ENCODE measurements at places on chromosomes 5 and 9. TPM values are rescaled to one million over a fixed set of nuclear protein-coding genes. Genes with fewer than 3 reads are reported as not detected.
A peak's percentile ranks its signal among the peaks of the same experiment; 100 is the strongest.

The PCDHA9 gene
- total RNA-seq, result not detected

The PFN3 gene
- not detected for total RNA-seq

The CCNO gene
- not detected for total RNA-seq

- H3K27me3 ChIP-seq, result peaks cover 28% of the 10 kb centered on the region
- DNase-seq, result no peak
- no peak overlapping the region for H3K27ac ChIP-seq
- H3K36me3 ChIP-seq, result no peaks in the 10 kb centered on the region
- H3K4me1 ChIP-seq, result no peaks in the 10 kb centered on the region
- H3K4me3 ChIP-seq, result no peak overlapping the region
These were observed 175.2 kb upstream of the RAI14 start for GRCh38 chr5:34480810-34481528.

The DBH gene
- not detected for total RNA-seq

- no peaks in the 10 kb centered on the region for H3K4me1 ChIP-seq
- no peak overlapping the region for H3K4me3 ChIP-seq
- peaks cover 4% of the 10 kb centered on the region for H3K27me3 ChIP-seq
- no peak for DNase-seq
- H3K36me3 ChIP-seq, result no peaks in the 10 kb centered on the region
- no peak overlapping the region for H3K27ac ChIP-seq
These were observed 59.6 kb downstream of the GALNT12 start for GRCh38 chr9:98867103-98867428.

DNA sequence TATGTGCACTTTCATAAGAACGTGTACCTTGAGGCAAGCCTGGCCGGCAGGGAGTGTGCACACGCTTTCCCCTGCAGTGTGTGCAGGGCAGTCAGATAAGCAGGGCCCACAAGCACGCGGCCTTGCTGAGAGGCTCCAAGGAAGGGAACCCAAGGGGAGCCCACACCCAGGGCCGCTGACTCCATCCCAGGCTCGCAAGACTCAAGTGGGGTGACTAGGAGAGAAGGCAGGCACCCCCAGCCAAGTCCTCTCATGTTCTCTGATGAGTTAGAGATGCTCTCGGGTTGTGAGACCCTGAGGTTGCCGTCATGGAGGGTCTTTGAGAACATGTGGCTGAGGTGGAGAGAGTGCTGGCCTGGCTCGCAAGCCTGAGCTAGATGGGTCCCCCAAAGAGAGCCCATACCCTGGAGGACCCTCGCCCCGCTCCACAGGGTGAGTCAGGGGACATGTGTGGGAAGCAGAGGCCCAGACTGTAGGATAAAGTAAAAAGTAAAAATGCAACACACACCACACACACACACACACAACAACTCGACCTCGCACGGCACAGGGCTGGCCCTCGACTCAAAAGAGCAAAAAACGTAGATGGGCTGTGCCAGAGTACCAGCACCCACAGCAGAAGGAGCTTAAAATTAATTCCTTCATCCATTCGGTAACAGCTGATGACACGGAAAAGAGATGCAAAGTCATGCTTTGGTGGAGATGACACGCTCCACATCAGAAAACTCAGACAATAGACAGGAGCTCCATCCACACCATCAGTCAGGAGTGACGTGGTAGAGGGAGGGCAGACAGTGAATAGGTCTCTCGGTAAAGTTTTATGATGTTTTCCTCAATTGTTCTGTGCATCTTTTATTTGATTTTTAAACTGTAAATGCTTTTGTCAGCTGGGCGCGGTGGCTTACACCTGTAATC lies 54.8 kb upstream of the NKD2 start:
- H3K36me3 ChIP-seq, result peaks cover 7% of the 10 kb centered on the region
- no peak overlapping the region for H3K4me3 ChIP-seq

DNA sequence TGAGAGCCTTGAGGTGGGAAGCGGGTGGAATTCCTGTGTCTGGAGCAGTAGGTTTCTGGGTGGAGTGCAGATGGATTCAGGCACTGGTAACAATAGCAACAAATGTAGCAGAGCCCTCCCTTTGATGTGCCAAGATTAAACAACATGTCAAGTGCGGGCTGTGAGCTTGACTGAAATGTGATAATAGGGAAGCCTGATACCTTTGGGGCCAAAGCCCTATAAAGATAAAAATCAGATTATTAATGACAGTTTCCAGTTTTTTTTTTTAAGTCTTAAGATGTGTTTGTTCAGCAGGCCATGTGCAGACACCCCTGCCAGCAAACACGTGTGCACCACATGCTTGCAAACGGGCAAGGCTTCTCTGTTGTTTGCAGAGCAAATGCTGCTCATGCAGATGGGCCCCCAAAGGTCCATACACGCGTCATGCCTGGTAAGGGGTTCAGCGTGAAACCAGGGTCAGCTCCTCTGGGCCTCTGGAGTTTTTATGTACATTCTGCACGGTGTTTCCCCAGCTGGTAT lies 193.2 kb downstream of the GADD45G start:
- no peaks in the 10 kb centered on the region for H3K36me3 ChIP-seq
- no peak for DNase-seq
- H3K27ac ChIP-seq, result no peak overlapping the region
- no peaks in the 10 kb centered on the region for H3K4me1 ChIP-seq
- H3K27me3 ChIP-seq, result no peaks in the 10 kb centered on the region
- no peak overlapping the region for H3K4me3 ChIP-seq

GRCh38 chr5:160441311-160441781 lies 19.7 kb downstream of the PTTG1 start:
- H3K27ac ChIP-seq, result peak overlapping the region; percentile 18
- no peaks in the 10 kb centered on the region for H3K27me3 ChIP-seq
- H3K4me3 ChIP-seq, result no peak overlapping the region
- H3K36me3 ChIP-seq, result no peaks in the 10 kb centered on the region
- DNase-seq, result no peak
- peaks cover 13% of the 10 kb centered on the region for H3K4me1 ChIP-seq

The CEL gene
- total RNA-seq, result 1.3 TPM

The CDX1 gene
- total RNA-seq, result not detected

The MYMK gene
- total RNA-seq, result not detected

DNA sequence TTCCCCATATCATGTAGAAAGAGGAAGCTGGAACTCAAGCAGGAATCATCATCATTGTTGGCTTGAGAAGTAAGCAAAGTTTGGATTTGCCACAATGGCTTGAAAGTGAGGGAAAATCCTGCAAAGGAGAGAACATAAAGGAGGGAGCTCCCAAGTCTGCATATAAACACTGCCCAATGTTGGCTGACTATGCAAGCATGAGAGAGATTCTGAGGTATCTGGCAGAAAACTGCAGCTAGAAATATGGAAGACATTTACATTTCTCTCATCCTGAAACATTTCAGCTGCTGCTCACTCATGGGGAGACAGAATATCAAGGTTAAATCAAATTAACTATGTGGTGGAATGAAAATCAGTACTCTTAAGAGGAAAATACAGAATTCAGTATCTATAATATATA lies 415.6 kb upstream of the TNC start:
- no peaks in the 10 kb centered on the region for H3K36me3 ChIP-seq
- no peaks in the 10 kb centered on the region for H3K4me1 ChIP-seq
- H3K4me3 ChIP-seq, result no peak overlapping the region
- H3K27me3 ChIP-seq, result peaks cover 20% of the 10 kb centered on the region
- H3K27ac ChIP-seq, result no peak overlapping the region

The PDZD2 gene
- total RNA-seq, result 1.2 TPM

DNA sequence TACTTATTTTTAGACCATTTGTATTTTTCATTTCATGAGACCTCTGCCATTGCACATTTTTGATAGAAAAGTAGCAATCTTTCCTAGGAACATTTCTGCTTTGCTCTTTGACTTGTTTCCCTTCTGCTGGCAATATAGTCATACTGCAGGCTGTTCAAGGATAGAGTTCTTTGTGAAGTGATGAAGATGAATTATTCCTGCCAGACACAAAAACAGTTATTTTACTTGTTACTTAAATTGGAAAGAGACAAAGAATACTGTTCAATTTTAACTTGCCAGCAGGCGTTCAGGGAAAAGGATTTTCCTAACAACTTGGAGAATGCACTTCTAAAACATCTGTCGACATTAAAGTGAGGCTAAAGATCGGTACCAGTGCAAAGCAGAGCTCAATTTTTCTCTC lies 251.7 kb upstream of the ACTBL2 start:
- no peak overlapping the region for H3K27ac ChIP-seq
- no peaks in the 10 kb centered on the region for H3K36me3 ChIP-seq
- no peak overlapping the region for H3K4me3 ChIP-seq
- no peaks in the 10 kb centered on the region for H3K4me1 ChIP-seq
- no peak for DNase-seq
- H3K27me3 ChIP-seq, result peaks cover 8% of the 10 kb centered on the region

The TXN gene
- 29.8 TPM for total RNA-seq

GRCh38 chr5:78566747-78567425 lies 81.7 kb downstream of the LHFPL2 start:
- DNase-seq, result no peak
- no peak overlapping the region for H3K4me3 ChIP-seq
- no peaks in the 10 kb centered on the region for H3K36me3 ChIP-seq

The PCDHA3 gene
- not detected for total RNA-seq

- H3K4me3 ChIP-seq, result no peak overlapping the region
- DNase-seq, result no peak
- no peaks in the 10 kb centered on the region for H3K27me3 ChIP-seq
- no peaks in the 10 kb centered on the region for H3K4me1 ChIP-seq
- H3K36me3 ChIP-seq, result no peaks in the 10 kb centered on the region
These were observed 73.1 kb downstream of the PDE6A start for GRCh38 chr5:149871471-149871870.

- H3K36me3 ChIP-seq, result peaks cover 5% of the 10 kb centered on the region
These were observed 23.6 kb downstream of the TICAM2 start for GRCh38 chr5:115578657-115579056.

The IFNK gene
- total RNA-seq, result not detected

DNA sequence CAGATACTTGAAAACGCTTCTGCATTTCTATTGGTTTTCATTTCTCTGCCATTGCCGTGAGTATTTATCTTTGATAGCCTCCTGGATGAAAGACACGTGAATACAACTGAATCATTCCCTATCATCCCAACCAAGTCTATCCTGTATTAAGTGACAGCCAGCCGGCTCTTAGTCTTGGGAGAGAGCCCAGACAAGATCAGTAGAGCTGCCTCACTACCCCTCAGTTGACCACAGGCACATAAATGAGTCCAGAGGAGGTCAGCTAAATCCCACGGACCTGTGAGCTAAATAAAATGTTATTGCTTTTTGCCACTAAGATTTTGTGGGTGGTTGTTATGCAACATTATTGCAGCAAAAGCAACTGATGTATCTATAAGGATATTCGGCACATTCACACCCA lies 639.0 kb upstream of the ACO1 start:
- H3K27me3 ChIP-seq, result no peaks in the 10 kb centered on the region
- no peaks in the 10 kb centered on the region for H3K4me1 ChIP-seq
- H3K27ac ChIP-seq, result no peak overlapping the region
- H3K4me3 ChIP-seq, result no peak overlapping the region

DNA sequence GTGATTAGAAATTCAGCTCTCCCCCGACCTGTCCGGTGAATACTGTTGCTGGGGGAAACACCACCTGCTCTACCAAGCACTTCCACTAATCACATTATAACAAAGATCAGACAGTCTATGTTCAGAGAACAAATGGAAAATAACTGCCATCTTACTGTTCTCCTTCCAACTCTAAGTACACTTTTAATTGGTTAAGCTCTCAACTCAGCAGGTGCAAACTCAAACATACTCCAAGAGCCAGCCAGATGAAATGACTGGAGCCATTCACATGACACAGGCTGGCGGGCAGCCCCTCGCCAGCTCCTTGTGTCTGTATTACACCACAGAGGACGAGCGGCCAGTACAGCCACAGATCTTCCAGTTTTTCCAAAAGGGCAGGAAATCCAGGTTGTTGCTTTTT lies 16.1 kb downstream of the LIFR start:
- no peaks in the 10 kb centered on the region for H3K4me1 ChIP-seq
- H3K27ac ChIP-seq, result no peak overlapping the region
- no peak for DNase-seq
- no peak overlapping the region for H3K4me3 ChIP-seq

- DNase-seq, result no peak
- peaks cover 5% of the 10 kb centered on the region for H3K27me3 ChIP-seq
- no peak overlapping the region for H3K4me3 ChIP-seq
- H3K4me1 ChIP-seq, result no peaks in the 10 kb centered on the region
- H3K36me3 ChIP-seq, result no peaks in the 10 kb centered on the region
These were observed 195.0 kb downstream of the MSX2 start for GRCh38 chr5:174919351-174919750.

The ENTPD2 gene
- not detected for total RNA-seq

The GGTA1 gene
- total RNA-seq, result not detected

DNA sequence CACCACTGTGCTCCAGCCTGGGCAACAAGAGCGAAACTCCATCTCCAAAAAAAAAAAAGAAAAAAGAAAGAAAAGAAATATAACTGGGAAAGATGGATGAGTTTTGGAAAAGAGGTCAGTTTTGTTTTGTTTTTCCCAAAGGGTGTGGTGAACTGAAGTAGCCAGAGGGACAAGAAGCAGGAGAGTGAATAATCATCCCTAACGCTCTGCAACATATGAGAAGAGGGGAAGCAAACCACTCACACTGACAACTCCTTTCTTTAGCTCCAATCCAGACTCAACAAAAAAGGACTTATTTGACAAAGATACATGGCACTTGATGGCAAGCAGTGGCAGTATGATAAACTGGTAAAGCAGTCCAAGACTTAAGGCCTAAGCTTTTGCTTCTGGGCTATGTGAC lies 176.1 kb upstream of the HMHB1 start:
- H3K27me3 ChIP-seq, result no peaks in the 10 kb centered on the region
- no peaks in the 10 kb centered on the region for H3K4me1 ChIP-seq
- no peaks in the 10 kb centered on the region for H3K36me3 ChIP-seq

- peaks cover 32% of the 10 kb centered on the region for H3K4me1 ChIP-seq
- no peak overlapping the region for H3K4me3 ChIP-seq
- peak overlapping the region; percentile 66 for H3K27ac ChIP-seq
- peaks cover 20% of the 10 kb centered on the region for H3K36me3 ChIP-seq
- no peak for DNase-seq
- H3K27me3 ChIP-seq, result no peaks in the 10 kb centered on the region
These were observed 52.9 kb downstream of the COMMD10 start for GRCh38 chr5:116137544-116138378.

- H3K27ac ChIP-seq, result no peak overlapping the region
- no peak for DNase-seq
- peaks cover 11% of the 10 kb centered on the region for H3K36me3 ChIP-seq
- H3K4me3 ChIP-seq, result no peak overlapping the region
- H3K4me1 ChIP-seq, result peaks cover 13% of the 10 kb centered on the region
These were observed 79.8 kb downstream of the HSD17B3 start for GRCh38 chr9:96222132-96222531.

- no peak for DNase-seq
- no peak overlapping the region for H3K27ac ChIP-seq
- H3K36me3 ChIP-seq, result peaks cover 32% of the 10 kb centered on the region
- H3K4me3 ChIP-seq, result no peak overlapping the region
- H3K27me3 ChIP-seq, result no peaks in the 10 kb centered on the region
These were observed 103.6 kb upstream of the SAP30L start for GRCh38 chr5:154342211-154342610.

DNA sequence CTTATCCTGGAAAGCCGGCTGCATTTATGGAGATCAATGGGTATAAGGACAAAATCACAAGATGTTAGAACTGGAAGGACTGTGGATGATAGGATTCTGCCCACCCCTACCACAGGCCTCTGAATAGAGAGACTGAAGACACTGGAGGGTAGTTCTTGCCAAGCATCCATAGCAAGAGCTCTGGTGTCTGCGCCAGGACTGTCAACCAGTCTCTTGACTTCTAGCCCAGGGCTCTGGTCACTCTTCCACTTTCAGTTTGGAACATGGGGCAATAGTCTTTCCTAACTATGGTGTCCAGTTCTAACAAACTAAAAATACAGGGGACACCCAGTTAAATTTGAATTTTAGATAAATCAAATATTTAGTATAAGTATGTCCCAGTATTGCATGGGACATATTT lies 23.4 kb downstream of the LARP1 start:
- no peaks in the 10 kb centered on the region for H3K27me3 ChIP-seq
- H3K4me1 ChIP-seq, result peaks cover 85% of the 10 kb centered on the region
- DNase-seq, result no peak
- H3K4me3 ChIP-seq, result no peak overlapping the region
- H3K27ac ChIP-seq, result peak overlapping the region; percentile 10
- peaks cover 4% of the 10 kb centered on the region for H3K36me3 ChIP-seq

All from naive thymus-derived CD8-positive, alpha-beta T cell (primary cell).